ENCODE measurements at places on chromosomes 3 and 15.

DNA sequence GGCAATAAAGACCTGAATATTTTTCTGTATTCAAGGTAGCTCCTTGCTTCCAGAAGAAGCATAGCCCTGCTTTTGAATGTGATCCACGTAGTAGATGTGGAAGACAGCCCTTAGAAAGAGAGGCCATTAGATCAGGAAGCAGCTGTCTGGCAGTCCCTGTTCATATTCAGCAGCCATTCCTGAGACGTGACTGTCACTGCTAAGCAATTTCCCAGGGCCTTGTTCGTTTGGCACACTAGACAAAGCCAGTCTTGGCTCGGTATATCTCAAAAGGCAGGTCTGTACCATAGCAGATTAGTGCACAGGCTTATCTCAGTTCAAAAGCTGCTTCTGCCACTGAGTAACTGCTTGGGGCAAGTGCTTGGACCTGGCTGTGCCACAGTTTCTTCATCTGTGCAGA is 287.8 kb upstream of the MCTP2 start:
- no peak for DNase-seq

- DNase-seq, result peak; percentile 29
Observed at GRCh38 chr3:172046268-172046915, 7.0 kb downstream of the FNDC3B start.

DNA sequence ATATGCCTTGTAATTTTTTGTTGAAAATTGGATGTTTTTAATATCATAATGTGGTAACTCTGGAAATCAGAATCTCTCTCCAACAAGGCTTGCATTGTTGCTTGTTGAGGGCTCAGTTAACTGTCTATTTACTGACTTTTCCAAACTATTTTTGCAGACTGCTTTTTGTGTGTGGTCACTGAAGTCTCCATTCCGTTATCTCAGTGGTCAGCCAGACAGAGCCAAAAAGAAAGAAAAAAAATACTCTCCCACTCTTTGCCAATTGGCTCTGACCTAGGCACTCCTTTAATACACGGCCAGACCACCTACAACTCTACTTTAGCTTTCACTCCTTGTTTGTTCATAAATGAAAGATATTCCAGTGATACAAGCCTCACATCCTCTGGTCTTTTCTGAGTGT is 52.5 kb downstream of the IFT80 start:
- DNase-seq, result no peak

DNA sequence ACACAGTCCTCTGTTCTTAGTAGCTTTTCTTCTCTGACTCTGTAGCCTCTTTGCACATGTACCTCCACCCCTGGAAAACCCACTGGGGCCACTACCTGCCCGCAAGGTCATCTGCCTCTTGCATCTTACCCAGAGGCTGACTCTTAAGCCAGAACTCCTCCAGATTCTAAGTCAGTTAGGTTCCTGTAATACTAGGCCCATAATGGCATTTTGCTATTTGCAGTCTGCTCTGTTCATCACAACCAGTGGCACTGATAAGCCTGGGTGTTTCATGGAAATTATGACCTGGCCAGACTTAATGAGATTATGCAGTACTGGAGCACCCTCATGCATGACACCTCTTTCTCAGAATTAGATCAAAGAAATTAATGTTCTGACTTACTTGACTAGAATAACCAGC is 31.7 kb upstream of the ATG7 start:
- DNase-seq, result no peak

- no peak for DNase-seq
Observed at GRCh38 chr3:47871389-47871788, 68.5 kb downstream of the DHX30 start.

- no peak for DNase-seq
Observed at GRCh38 chr15:59473226-59473625, 35.2 kb downstream of the FAM81A start.

DNA sequence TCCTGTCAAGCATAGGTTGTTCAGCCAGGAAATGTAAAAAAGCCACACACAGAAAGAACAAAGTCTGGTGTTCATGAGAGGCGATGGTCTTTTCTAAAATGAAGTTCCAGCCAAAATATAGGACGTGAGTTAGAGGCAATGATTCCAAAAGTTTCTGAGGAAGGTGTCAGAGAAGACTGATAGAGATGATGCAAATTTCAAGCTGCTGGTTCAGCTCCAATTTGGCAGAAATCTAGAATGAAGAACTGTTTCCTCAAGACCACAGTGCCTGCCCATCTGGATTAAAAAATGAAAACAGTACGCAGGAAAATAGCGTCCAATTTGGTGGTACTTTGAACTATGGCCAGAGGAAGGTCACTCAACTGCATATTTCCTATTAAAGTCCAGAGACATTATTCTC is 672.9 kb downstream of the SQOR start:
- DNase-seq, result no peak

DNA sequence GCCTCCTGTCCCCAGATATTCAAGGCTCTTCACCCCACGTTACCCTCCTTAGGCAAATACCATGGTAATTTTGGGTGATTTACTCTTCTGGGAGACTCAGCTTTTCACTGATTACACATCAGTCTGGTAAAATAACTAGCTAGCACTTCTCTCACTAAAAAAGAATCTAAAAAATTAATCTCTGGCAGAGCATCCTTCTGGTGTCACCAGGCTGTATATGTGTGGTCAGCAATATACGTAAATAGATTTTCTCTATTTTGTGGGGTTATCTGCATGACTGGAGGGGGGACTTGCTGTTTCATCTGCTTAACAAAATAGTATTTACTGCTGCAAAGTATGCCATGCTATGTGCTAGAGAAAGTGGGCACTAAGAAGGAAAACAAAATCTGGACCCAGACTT is 45.1 kb downstream of the LRRC28 start:
- no peak for DNase-seq

GRCh38 chr3:155745795-155746550 is 1.1 kb upstream of the PLCH1 start:
- DNase-seq, result no peak

GRCh38 chr3:126982126-126982470 is 817 bp upstream of the PLXNA1 start:
- peak; percentile 74 for DNase-seq

DNA sequence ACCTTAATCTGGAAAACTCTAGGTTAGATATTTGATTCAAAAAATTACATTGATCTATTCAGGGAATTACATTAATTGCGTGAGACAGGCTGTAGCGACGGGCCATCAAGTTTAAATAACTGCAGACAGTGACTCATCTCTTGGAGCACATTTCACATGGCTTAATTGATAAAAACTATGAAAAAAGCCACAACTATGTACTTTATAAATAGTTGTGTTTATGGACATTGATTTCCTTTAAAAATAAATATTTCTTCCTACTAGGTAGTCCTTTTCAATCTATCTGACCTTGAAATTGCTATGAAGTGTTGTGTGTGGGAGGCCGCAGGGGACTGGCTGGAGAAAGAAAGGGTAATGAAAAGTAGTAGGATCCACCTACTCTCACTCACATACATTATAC is 157.8 kb downstream of the IL1RAP start:
- no peak for DNase-seq

- no peak for DNase-seq
Observed at GRCh38 chr3:188947401-188948280, 224.1 kb upstream of the TPRG1 start.

- DNase-seq, result no peak
Observed at GRCh38 chr3:114454551-114455251, 160.9 kb downstream of the TIGIT start.

GRCh38 chr3:107969994-107970819 is 120.6 kb downstream of the CD47 start:
- DNase-seq, result no peak

DNA sequence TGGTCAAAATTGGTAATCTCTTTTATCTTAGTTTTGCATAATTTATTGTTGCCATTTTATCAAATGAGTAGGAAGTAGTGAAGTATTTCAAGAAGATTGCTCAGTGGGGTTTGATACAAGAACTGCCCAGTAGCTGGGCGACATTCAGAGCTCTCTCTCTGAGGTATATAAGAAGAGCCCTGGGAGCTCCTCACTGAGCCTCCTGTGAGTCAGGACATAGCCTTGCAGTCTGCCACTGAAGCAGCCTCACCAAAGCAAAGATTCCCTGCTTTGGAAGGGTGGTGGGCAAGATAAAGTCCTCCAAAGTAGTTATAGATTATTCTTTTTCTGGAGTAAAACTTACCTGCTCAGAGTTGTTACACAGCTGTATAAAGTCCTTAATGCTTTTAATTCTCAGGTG is 26.1 kb downstream of the SKIL start:
- no peak for DNase-seq

DNA sequence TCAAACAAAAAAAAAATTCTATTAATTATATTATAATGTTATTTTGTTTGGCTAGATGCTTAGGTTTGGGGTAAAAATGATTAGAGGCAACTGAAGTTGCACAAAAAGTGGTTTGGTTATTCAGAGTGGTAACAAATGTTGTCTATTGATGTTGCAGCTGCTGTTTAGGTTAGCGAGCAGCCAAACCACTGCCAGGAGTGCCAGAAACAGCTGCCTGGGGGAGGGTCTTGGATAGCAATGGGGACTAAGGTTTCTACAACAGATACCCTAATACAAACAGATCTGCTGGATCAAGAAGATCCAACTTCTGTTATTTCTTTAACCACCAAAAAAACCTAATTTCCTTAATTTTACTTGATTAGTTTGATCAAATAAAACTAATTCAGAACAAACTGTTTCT is 26.6 kb downstream of the BTLA start:
- no peak for DNase-seq

DNA sequence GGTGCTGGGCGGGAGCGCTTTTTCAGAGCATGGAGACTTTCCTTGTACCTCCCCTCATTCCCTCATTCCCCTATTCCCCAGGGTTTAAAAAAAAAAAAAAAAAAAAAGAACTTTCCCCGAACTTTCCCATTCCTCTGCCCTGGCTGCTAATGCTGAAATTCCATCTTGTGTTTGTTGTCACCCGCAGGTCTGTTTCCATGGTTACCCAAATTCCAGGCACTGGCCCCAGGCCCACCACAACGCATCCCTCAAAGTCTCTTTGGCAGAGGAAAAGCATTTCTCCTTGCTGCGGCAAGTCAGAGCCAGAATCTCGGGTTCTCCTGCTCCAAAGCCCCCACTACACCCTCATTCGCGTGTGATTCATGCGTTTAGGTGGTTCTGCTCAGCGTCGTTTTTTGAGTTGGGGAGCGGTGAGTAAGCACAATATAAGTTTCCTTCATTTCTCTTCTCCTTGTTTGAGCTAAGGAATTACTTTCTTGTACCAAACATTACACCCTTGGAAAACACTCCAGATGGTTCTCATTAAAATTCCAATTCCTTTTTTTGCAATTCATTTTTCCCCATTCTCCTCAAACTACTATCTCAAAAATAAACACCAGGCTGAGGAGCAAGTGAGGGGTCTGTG is 21.6 kb downstream of the ANAPC13 start:
- DNase-seq, result no peak

DNA sequence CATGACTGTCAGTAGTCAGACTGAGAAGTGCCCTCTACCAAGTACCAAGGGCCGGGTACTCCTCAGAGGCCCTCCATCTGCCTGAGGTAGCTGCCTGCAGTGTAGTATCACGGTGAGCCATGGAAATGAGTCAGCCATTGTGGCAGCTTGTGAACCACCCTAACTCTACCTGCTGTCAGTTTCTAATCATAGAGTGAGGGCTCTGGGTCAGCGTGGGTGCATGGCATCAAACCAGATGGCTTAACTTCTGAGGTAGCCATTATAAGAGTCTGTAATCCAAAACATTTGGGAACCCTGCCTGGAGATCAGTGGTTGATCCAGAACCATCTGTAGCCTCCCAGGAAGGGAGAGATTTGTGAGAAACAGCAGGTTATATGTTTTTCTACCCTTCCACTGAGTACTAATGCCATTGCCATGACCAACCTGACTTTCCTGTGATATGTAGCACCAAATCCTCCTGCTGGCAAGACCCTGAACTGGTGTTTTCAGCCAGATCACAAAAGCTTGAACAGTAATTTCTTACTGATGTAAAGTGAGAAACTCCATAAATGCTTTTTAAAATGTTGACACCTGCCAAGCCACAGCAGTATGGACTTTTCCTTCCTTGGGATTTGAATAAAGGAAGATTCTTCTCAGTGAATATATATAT is 38.9 kb downstream of the ABHD2 start:
- no peak for DNase-seq

DNA sequence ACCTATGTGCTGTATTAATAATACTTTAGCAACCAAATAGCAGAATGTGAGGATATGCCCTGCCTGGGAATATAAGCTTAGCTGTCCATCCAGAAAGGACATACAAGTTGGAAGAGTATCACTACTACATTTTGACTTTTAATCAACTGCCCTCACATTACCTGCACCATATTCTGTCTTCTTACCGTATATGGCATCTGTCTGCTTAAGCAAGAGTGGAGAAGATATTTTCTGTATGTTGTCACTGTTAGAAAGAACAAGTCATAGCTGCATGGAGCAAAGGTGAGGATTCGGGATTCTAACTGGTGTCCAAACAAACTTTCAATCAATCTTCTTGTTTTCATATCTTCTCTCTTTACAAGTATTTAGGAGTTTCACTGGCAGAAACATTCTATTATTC is 929.5 kb upstream of the ROBO1 start:
- DNase-seq, result no peak

GRCh38 chr3:98893740-98894139 is 7.8 kb downstream of the DCBLD2 start:
- DNase-seq, result no peak

GRCh38 chr3:38611866-38612265 is 37.6 kb downstream of the SCN5A start:
- no peak for DNase-seq

DNA sequence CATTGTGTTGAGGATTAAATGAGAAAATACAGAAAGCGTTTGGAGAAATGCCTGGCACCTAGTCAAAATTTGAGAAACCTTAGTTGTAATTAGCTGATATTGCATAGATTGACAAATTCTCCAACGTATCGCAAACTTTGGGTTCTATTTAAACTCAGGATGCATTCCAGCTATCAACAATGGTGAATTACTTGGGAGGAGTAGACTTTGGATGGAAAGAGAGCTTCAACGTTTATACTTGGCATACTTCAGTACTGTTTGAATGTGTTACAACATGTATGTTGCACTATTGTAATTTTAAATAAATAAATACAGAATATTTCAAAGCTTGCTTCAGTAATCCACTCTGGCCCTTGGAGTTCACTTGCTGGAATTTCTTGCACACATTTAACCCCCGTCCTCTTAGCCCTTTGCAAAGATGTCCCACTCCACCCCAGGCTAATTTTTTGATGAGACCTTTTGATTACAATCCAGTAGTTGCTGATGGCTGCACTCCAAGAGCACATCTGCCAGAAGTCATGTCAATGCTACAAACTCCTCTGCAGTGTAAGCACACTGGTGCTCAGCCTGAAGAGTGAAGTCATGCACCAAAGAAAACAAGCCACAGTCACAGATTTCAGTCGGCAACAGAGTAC is 4.7 kb upstream of the DIS3L start:
- no peak for DNase-seq

- DNase-seq, result no peak
Observed at GRCh38 chr3:87461036-87461435, 184.7 kb upstream of the POU1F1 start.

Measured in CD4-positive, alpha-beta T cell treated with Interleukin-4 for 4 hours (primary cell).